ENCODE measurements at places on chromosomes 13 and 19.

- DNase-seq: no peak
Observed at GRCh38 chr13:75016225-75016624, 465.7 kb downstream of the TBC1D4 start.

DNA sequence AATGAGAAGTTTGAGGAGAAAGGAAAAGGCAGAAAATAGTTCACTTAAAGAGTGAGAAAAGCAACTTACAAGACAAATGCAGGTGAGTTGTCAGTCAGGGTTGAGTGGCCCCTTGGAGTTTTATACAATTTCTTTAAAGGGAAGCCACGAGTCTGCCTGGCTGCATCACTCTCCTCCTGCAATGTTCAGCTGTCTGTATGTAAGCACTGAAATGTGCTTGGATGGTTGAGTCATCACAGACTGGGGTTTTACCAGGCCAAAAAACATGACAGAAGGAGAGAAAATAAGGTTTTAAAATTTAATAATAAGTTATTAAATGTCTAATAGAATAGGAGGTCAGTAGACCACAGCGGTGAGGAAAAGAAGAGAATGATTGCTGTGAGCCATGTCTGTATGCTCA lies 51.0 kb upstream of the FGF14 start:
- no peak for DNase-seq

DNA sequence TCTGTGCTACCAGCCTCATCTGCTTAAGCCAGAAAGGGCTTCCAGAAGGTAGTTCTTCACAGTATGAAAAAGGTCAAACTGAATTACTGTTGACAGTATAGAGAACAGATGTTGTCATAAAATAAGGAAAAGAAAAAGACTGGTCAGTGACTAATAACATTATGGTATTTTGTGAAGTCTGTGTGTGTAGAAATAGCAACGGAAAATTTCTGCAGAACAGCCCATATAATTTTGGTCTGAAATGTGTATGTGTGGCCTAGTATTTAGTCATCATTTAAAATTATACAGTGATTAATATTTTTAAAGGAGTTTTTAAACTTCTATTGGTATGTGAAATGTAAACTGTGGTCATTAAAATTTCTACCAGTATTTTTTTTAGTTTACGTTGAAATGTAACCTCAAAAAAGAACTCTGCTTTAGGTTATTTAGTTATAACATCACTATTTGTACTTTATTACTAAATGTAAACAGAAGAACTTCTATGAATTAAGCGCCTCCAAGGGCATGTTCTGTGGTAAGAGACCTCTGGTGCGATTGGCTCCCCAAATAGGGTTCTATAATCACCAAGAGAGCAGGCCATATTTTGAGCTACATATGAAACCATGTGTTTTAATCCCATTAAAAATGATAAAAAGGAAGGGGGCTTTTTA lies 3.3 kb upstream of the GPR183 start:
- no peak for DNase-seq

DNA sequence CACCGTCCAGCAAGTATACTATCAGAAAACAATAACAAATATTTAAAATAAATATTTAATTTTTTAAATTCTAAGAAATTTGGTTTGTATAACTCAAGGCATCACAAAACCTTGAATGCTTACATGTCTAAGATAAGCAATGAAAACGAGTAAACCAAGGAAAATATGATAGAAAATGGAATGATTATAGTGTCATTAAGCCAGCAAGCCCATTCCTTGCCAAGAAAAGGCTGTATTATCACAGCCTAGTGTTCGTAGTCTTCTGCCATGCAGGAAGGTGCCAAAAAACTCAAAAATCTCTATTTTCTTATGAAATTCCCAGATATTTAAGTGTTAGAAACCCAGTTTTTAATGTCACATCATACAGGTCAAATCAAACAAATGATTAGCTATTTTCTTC lies 136.4 kb downstream of the STOML3 start:
- DNase-seq: no peak

DNA sequence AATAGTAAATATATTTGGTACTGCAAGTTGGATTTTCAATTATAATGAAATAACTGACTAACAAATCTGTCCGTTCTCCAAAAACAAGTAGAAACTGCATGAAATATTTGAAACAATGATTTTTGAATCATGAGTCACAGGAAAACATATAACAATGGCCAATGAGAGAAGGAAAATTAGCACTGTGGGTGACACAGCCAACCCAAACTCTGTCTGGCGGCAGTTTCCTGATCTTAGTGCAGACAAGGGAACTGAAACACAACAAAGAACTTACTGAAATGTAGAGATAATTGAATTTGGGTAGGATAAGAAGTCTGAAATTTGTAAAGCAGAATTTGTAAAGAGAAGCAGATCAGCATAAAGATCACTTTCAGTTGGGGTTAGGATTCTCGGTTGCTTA lies 2743.3 kb upstream of the PCDH20 start:
- no peak for DNase-seq

DNA sequence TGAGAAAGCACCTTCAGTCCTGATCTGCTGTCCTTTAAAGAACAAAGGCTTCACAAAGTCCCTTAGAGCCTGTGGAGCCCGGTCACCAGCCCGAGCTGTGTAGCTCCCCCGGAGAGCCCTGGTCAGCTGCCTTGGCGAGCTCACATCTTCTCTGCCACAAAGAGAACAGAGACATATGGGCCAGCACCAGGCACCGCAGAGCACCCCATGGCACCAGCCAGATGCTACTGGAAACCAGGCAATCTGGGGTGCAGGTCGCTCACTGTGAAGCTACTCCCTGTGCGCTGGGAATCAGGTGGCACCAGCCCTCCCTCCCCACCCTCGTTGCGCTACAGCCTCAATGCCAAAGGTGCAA lies 44.3 kb upstream of the F7 start:
- no peak for DNase-seq

DNA sequence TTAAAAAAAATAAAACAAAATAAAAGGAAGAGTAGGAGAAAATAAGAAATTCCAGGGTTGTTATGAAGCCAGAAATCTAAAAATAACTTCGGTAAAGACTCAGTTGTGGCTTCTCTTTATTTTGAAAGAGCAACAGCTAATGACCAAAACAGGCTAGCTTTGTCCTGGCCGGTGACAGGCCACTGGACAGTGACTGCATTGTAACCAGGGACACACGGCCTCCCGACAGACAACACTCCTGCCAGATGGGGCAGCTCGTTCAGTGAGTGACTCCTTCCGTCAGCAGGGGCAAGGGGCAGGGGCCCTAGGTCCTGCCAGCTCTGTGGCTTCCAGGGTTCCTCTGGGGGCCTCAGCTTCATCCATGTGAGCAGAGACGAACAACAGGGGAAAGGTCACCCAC lies 173.4 kb downstream of the KATNAL1 start:
- DNase-seq: no peak

- no peak for DNase-seq
Observed at GRCh38 chr13:59024434-59024833, 1139.3 kb downstream of the DIAPH3 start.

GRCh38 chr13:31749929-31750328 lies 10.6 kb downstream of the RXFP2 start:
- DNase-seq: no peak

- no peak for DNase-seq
Observed at GRCh38 chr19:16514383-16515019, 18.3 kb downstream of the C19orf44 start.

GRCh38 chr19:35153701-35154524 lies 622 bp upstream of the FXYD5 start:
- peak; percentile 65 for DNase-seq

DNA sequence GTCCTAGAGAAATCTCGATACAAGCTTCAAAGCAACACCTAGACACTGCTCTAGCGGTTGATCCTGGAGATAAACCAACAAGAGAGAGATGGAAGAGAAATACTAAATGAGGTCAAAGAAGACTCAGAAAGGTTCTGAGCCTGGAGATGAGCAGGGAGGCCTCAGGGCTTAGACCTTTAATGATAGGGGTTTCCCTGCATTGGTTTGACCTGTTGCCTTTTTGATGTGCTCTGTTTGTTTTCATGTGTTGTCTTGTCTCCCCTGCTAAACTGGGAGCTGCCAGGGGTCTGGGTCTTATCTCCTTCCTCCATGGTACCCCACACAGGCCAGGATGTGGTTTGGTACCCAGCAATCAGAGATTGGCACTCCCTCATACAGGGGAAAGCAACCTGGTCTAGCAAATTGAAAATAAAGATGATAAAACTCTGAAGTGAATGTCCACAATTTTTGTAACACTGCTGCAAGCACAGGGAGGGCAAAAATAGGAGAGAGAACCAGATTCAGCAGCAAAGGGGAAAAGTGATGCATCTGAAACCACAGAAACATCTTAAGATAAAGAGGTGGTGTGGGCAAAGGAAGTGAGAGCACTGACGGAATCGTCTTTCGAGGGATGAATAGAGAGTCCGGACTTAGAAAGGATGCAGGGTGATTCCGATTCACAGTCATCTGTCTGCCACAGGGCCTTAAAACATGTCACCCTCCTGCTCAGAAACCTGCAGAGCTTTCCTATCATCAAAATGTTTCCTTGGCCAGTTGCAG lies 3.5 kb downstream of the FFAR2 start:
- DNase-seq: no peak

- DNase-seq: no peak
Observed at GRCh38 chr13:48738311-48738710, 84.6 kb downstream of the CYSLTR2 start.

DNA sequence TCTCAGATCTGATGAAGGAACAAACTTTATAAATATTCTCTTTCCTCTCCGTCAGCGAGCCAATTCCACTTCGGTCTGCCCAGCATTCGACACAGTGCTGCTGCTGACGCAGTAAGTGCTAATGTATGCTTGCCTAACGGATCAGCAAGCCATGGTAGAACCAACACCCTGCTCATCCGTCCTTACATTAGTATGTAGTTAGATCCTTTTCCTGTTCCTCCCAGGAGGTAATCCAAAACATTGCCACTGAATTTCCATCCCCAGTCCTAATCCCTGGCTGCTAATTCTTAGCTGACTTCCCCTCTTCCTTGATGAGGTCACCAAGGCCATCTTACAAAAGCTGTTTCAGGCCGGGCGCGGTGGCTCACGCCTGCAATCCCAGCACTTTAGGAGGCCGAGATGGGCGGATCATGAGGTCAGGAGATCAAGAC lies 88.0 kb downstream of the STARD13 start:
- no peak for DNase-seq

- DNase-seq: no peak
Observed at GRCh38 chr13:66849706-66850105, 380.4 kb downstream of the PCDH9 start.

- no peak for DNase-seq
Observed at GRCh38 chr19:55255618-55256423, 3.0 kb downstream of the PPP6R1 start.

DNA sequence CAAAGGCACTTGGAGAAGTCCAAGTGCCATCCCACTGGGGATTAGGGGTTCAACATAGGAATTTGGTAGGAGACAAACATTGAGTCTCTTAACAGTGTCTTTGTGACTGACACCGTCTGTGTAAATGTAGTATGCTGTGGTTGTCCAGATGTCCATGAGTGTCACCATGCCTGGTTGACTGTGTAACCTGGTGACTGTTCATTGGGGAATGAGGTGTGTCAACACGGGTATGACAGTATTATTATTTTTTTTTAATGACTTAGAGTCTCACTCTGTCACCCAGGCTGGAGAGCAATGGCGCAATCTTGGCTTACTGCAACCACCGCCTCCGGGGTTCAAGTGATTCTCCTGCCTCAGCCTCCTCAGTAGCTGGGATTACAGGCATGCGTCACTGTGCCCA lies 16.2 kb downstream of the PKN1 start:
- no peak for DNase-seq

GRCh38 chr13:52599037-52599847 lies 43.0 kb upstream of the HNRNPA1L2 start:
- DNase-seq: no peak

- no peak for DNase-seq
Observed at GRCh38 chr19:14361824-14362223, 19.4 kb upstream of the ADGRE5 start.

DNA sequence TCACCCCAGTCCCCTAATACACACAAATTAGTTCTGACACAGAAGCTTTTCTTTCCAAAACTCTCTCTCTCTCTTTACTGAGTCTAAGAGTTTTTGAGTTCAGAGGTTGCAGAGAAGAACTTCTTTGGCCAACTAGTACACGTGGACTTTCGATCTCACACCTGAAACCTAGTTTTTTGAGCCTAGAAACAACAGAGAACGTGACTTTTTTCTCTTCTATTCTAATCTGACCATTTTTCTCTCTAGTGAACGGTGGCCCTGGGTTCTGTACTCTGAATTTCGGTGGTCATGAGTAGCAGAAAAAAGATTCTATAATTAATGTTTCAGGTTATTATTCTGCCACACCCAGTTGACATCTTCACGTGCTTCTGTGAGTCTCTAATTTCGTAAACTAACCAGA lies 24.2 kb downstream of the PCDH20 start:
- DNase-seq: no peak

DNA sequence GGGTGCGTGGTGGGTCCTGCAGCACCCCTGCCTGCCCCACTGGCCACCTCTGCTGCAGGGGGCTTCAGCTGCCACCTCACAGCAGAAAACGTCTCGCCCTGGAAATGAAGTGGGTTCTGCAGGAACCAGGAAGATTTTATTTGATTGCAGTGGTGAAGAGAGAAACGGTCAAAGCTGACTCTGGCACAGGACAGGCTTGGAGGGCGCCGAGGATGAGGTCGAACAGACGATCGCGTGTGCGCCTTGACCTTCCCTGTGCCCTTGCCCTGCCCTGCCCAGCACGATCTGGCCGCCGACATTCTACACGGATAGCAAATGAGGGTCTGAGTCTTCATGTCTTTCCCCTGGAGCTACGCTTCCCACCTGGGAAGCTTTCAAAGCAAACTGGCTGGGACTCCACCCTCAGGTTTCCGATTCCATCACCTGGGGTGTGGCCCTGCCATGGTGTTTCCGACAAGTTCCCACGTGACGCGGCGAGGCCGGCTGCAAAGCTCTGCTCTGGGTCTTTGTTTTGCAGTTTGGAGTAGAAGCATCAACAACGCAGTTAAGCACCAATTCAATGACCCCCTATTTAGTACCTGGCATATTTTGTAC lies 50.3 kb upstream of the TUBGCP3 start:
- DNase-seq: no peak

DNA sequence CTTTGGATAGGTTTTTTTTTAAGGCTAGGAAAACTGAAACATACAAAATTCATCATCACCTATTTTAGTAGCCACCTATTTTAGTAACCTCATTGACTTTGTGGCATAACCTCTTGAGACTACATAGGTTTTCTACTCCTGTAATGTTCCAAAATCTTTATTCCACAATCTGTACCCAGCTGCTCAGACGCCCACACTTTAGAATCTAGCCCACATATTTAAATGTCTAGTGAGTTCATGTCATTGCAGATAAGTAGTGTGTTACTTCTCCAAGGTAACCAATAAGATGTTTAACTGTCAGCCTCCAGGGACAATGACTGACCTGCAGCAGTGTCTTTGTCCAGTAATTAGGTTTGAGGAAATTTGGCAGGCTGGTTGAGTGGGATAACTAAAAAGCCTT lies 330.2 kb downstream of the MZT1 start:
- no peak for DNase-seq

Measured in activated T-helper 1 cell treated with anti-CD3 and anti-CD28 coated beads, Interleukin-2, amount 50 U/mL, for 16 hours (primary cell).